ENCODE measurements at places on chromosomes 7 and 10.

- no peak for DNase-seq
These were observed 44.7 kb upstream of the MTURN start for GRCh38 chr7:30090111-30090510.

DNA sequence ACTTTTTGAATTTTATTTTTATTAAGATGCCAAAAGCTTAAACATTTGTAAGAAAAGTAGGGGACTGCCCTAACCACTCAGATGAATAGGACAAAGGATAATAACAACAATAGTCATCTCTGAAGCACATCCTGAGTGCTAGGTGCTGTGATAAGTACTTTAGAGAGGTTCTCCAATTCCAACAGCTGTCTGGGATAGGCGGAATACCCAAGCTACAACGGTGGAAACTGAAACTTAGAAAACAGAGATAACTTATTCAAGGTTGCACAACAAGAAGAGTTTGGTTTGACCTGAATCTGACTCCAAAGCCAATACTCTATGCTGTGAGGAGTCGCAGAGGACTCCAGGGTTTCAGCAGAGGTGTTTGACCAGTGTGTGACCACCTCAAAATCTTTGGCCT, 2.0 kb downstream of the RTKN2 start:
- DNase-seq = no peak

- DNase-seq = no peak
These were observed 121.2 kb downstream of the ZMIZ1 start for GRCh38 chr10:79189853-79190435.

DNA sequence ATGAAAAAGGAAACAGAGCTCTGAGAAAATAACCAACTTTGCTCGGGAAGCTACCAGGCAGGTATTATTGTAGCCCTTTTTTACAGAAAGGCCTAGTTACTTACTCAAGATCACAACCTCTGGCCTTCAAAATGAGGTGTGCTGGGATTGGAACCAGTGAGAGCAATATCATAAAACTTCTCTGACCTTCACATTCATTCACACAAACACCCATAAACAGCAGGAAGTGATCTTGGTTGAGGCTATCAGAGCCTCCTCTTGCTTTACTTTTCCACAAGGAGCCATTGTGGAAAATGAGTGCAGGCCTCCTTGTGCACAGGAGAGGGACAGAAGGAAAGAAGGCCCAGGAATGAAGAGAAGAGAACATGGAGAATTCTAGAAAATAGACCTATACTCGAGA, 204.5 kb upstream of the NPVF start:
- no peak for DNase-seq

- no peak for DNase-seq
These were observed 46.3 kb downstream of the HDAC9 start for GRCh38 chr7:18541871-18542212.

GRCh38 chr10:72746426-72747363, 54.8 kb downstream of the MCU start:
- no peak for DNase-seq

DNA sequence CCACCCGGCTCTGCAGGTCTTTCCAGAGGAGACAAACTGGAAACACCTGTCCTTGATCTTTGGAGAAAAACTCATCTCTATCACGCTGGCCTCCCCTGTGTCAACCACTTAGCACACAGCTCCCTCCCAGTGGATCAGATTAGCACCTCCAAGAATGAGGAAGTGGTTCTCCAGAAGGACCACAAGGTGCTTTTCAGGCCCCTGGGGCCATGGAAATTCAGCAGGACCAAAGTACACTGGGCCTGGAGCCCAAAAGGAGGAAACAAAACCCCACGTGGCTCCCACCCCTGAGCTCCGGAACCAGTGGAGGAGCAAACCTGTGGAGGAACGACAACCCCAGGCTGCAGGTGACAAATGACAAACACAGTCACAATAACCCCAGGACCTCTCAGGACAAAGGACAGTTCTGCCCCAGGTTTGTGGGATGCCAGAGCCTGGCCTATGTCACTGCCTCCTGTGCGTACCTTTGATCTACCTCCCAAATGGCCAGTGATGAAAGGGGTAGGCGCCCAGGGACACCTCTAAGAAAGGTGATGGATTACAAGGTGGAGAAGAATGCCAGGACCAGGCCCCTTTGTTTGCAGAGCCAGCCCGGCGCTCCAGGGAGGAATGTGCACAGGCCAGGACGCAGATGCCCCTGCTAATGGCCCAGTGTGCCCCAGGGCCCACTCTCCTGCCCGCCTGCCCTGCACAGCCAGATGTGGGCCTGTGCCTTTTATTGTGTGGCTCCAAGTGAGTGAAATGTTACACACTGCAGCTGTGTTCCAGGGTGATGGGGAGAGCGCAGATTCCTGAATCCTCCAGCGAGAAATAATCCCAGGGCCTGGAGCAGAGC, 5.7 kb downstream of the TNS3 start:
- DNase-seq = no peak

DNA sequence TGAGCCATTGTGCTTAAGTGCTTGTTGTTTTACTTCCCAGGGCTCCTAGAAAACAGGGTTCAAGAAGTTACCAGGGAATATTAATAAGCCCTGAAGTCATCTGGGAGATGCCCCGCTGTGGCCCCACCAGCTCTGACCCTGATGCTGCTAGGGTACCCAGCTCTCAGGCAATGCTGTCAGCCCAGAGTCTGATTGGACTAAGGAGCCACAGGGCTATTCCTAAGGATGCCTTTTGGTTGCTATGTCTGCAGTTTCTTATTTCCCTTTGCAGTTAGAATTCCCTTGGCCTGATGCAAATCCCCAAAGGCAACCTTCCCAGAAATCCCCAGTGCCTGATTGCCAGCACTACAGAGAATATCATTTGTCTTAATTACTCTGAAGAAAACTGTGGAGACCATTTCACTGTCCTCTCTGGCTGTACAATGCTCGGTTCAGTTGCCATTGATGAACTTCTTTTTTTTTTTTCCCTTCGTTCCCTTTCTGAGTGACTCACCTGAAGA, 236.7 kb upstream of the KMT2E start:
- no peak for DNase-seq

- DNase-seq = no peak
These were observed 31.3 kb upstream of the WDFY4 start for GRCh38 chr10:48653347-48653746.

DNA sequence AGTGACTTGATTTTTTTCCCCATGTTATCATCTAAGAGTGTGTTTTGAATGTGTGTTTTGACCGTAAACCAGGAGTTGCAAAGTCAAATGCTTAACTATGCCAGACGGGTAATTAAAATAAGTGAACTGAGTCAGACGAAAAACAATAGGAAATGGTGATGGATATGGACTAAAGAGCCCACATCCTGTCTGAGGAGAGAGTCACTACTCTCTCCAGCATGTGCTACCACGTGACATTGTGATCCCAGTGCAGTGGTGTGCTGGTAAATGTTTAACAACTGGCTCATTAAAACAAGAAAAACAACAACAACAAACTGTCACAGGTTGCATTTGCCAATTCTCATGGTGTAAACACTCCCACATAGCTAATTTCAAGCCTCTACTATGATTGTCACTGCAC, 164.3 kb downstream of the SUGCT start:
- no peak for DNase-seq

GRCh38 chr10:111093741-111094380, 17.0 kb downstream of the ADRA2A start:
- no peak for DNase-seq
